ENCODE measurements at places on chromosomes 16 and 17.

- DNase-seq = no peak
These were observed 78.4 kb downstream of the CNGB1 start for GRCh38 chr16:57892447-57893096.

DNA sequence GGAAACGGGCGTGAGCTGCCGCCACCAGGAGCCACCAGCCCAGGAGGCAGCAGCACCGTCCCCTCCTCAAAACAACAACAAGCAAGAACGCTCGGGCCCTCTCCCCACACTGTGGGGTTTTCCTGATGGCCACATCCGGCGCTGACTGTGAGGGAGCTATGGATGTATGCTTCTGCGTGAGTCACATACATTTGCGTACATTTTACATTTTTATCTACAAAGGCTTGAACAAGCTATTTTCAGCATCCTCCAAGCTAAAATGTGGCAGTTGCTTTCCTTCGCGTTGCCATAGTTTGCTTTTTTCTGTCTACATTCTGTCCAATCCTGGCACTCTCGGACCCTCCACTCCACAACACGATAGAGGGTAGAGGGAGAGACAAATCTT, 2.0 kb upstream of the ABR start:
- DNase-seq = peak; percentile 77

DNA sequence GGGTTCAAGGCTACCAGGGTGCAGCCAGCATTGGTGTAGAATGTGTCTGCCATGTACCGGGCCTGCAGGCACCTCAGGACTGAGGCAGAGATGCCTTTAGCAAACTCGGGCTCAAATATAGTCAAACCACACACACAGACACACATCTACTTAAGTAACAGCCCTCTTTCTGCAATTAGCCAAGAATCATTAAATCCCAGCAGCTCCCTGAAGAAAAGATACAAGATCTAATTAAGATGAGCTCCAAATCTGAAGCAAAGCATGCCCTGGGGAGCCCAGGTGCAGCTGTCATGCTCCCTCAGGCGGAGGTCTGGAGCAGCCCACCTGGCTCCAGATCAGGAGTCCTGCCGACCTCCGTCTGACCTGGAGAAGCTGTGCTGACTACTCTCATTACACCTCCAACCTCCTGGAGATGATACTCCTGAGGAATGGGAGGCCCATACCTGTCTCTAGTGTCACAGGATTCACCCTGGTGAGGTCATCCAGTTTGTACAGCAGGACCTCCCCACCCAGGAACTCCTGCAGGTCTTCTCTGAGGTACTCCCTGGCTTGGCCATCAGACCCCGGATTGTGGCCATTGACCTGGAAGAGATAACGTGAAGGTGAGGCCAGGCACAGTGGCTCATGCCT, 6.9 kb downstream of the MYO19 start:
- no peak for DNase-seq

DNA sequence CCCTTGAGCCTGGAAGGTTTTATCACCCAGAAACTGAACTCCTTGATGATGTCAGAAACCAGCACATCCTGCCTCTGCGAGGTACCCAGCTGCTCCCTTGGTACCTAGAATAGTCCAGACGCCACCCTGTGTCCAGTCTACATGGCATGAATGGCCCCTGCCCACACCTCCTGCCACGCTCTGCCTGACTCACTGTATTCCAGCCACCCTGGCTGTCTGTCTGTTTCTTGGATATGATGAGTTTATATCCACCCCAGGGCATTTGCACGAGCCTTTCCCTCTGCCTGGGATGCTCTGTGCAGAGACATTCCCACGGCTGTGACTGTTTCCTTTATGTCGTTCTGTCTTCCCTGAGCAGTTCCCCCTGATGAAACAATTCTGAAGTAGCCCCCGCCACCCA, 68.7 kb downstream of the CRISPLD2 start:
- DNase-seq = no peak

GRCh38 chr16:81657224-81657623, 121.9 kb upstream of the PLCG2 start:
- no peak for DNase-seq

GRCh38 chr17:10135539-10136257, 62.7 kb downstream of the GAS7 start:
- DNase-seq = peak; percentile 84

DNA sequence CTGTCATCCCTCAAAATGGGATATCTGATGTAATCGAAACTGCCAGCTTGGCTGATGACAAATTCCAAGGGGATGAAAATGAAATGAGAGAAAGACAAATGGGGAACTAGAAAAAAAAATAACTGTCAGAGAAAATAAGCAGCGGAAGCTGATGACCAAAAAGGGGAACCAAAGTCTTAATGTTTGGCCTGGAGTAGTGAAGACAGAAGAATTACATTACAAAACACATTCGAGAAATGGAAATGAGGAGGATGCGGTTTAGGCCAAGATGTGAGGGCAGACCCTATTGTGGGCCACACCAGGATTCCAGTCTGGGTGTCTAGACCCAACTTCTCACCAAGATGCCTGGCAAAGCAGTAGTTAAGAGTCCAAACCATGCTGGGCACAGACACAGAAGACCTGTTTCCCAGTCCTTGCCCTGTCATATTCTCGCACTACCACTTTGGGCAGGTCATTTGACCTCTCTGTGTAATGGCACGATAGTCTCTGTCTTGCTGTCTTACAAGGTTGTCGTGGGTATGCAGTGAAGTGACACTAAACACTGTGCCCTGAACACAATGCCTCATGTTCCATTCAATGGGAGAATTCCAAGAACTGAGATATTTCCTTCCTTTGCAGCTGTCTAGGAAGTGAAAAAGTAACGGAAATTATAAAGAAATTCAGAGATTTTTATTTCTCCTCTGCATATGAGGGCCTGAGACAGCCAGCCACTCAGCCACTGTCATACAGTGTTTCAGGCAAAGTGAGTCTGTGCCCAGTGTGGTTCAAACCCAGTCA, 12.3 kb upstream of the CCL2 start:
- no peak for DNase-seq

DNA sequence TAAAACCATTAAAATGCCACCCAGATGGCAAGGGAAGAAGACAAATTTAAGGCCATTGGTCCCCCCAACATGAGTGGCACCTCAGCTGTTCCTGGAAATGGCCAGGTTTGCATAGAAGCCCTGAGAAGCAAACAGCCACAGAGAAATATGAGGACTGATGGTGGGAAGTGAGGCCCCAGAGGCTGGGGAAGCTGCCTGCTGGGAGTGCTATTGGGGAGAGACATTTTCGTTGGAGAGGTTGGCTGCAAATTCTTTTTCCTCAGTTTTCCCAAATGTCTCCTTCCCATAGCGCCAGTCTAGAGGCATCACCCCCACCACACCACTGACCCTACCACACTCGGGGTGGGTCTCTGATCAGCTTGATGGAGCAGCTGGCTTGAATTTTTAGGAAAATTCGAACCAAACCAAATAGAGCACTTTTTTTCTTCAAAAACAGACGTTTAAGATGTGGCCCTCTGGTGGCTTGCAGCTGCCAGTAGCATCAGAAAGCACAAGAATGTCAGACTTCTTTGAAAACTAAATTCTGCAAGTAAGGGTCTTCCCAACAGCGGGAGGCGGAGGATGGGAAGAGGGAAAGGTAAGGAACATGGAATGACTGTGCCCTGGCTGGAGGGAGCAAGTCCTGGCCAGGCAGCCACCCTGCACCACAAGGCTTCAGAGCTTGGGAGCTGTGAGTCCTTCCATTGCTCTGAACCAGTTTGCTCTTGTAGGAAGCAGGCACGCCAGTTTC, 13.2 kb upstream of the SLC12A3 start:
- DNase-seq = no peak

DNA sequence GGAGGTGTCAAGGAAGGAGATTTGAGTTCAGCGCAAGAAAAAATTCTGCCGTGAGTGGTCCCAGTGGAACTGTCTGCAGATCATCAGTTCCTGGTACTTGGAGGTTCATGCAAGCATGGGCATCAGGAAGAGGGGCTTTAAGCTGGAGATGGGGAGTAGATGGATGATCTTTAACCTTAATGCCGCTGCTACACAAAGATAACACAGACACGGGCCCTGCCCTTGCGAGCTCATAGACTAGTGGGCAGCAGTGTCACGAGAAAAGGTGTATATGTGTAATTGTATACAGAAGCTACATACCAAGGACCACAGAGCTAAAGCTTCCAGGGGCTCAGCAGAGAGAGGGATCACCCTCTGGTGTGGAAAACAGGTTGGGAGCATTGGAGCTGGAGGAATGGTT, 33.6 kb downstream of the PRSS54 start:
- DNase-seq = no peak

DNA sequence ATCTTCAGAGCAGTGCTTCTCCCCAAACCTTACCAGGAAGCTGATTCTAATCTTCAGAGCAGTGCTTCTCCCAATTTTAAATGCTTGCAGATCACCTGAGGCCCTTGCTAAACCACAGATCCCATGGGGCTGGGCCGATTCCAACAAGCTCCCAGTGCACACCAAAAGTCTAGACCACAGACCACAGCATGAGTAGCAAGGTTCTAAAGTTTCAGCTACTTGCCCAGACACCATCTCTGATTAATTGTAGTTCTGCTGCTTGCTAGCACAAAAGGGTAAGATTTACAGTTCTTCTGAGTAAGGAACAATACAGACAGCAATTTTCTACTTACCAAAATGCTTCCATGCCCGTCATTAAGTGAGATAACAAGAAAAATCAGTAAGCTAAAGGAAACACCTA, 12.2 kb downstream of the CLEC3A start:
- DNase-seq = no peak

- DNase-seq = no peak
These were observed 17.0 kb downstream of the RPTOR start for GRCh38 chr17:80561541-80562114.

GRCh38 chr17:47276868-47277267, 23.2 kb downstream of the ITGB3 start:
- peak; percentile 94 for DNase-seq

GRCh38 chr17:82014432-82014831, 8.2 kb downstream of the CENPX start:
- DNase-seq = no peak

DNA sequence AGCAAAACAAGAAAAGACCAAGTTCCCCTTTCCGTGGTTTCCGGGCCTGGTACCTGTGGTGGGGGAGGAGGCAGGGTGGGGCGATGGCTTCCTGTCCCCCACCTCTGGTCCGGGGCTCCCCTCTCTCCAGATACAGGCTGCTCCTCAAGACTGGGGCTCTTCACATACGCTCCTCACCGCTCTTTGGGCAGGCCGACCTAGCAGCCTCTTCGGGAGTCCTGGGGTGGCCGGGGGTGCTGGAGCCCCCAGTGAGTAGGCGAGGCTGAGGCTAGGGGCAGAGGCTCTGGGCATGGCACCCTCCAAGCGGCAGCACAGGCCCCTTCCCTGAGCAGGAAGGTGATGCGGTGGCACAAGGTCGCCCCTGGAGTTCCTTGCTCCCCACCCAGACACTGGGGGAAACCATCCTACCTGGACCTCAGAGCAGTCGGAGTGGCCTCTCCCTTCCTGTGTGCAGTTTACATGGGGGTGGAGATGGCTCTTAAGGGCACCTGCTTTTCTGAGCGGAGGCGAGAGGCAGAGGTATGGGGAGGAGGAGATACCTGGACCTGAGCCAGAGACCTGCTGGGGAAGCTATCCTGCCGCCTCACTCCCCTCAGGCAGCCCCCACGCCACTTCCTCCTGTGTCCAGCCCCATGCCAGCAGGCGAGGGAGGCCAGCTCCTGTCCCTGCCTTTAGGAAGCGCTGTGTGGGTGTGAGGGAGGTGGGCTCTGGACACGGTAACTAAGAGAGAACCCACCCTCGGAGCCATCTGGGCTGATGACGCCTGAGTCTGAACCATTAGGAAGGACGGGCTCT, 891 bp downstream of the CORO1A start:
- no peak for DNase-seq

- no peak for DNase-seq
These were observed 375 bp upstream of the SPN start for GRCh38 chr16:29662729-29663015.

- peak; percentile 9 for DNase-seq
These were observed 259.8 kb downstream of the GRIN2A start for GRCh38 chr16:9922441-9922840.

- no peak for DNase-seq
These were observed 91.3 kb downstream of the SOCS1 start for GRCh38 chr16:11164482-11165270.

Data from fibroblast of skin of right quadriceps (primary cell).